ENCODE measurements at places on chromosomes 12 and 14.

DNA sequence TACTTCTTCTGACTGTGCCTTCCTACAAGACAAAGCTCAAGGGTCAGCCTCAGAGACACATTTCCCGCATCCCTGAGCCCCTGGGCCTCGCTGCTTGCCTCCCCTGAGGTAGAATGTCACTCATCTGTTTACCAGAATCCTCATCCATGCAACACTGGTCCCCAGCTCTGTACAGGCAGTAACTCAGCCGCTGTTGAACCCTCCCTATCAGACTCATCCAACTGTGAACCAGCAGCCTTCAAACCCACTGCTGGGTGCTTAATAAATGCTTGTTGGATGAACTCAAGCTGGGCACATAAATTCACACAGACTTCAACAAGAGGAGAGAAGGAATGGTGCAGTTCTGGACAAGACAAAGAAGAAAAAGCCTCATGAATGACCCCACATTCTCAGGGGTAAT, 6.1 kb downstream of the NT5DC3 start:
- DNase-seq: no peak

DNA sequence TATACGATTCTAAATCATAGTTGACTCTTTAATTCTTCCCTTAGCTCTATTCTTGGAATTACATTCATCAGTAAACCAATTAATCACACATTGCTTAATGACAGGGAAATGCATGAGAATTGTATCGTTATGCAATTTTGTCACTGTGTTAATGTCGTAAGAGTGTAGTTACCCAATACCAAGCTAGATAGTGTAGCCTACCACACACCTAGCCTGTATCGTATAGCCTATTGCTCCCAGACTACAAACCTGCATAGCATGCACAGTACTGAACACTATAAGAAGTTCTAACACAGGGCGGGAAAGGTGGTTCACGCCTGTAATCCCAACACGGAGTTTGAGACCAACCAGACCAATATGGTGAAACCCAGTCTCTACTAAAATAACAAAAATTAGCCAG, 24.7 kb downstream of the HNRNPC start:
- DNase-seq: no peak

- DNase-seq: no peak
Observed at GRCh38 chr14:53034688-53035230, 83.9 kb upstream of the FERMT2 start.

DNA sequence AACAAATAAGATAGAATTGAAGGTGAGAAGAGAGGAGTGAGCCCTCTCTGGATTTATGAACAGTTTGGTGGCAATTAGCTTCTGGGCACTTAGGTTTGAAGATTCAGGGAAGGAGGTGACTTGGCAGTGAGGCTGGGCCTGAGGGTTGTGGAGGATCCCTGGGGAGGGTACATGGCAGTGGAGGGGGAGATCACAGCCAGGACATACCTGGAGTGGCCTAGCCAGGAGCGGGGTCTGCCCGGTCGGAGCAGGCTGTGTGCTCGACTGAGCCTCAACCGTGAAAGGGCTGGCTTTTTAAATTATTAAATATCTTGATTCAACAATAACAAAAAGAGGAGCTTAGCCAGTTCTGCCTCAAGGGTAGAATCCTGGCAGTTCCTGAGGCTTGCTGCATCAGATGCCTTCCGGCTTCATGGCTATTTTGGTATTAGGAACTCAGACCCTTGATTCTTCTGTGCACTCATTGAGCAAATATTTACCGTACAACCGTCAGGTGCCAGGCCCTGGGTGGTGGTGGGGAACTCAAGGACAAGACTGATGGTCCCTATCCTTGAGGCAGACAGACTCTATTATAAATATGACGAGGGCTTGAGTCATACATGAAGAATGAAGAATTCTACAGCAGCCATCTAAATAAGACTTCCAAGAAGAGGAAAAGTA, 73.4 kb downstream of the SPTB start:
- DNase-seq: peak; percentile 77

GRCh38 chr12:93766796-93767523, 89.8 kb downstream of the CRADD start:
- DNase-seq: peak; percentile 68

- no peak for DNase-seq
Observed at GRCh38 chr12:29343022-29343799, 37.8 kb downstream of the ERGIC2 start.

DNA sequence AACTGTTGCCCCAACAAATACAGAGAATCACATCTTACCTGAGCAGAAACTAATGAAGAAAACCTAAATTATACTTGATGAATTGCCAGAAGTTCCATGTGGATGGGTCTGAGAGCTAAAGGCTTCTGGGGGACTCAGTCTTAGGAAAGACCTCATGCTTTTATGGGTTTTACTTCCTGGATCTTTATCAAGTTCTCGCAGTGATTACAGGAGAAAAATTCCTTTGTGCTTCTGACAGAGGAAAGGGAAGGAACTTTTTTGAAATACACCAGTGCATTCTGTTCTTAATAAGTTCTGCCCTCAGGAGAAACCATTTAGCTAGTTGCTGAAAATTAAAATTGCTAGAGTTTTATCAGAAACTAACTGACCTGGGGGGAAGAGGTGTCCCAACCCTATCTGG, 203.9 kb upstream of the KITLG start:
- DNase-seq: no peak

DNA sequence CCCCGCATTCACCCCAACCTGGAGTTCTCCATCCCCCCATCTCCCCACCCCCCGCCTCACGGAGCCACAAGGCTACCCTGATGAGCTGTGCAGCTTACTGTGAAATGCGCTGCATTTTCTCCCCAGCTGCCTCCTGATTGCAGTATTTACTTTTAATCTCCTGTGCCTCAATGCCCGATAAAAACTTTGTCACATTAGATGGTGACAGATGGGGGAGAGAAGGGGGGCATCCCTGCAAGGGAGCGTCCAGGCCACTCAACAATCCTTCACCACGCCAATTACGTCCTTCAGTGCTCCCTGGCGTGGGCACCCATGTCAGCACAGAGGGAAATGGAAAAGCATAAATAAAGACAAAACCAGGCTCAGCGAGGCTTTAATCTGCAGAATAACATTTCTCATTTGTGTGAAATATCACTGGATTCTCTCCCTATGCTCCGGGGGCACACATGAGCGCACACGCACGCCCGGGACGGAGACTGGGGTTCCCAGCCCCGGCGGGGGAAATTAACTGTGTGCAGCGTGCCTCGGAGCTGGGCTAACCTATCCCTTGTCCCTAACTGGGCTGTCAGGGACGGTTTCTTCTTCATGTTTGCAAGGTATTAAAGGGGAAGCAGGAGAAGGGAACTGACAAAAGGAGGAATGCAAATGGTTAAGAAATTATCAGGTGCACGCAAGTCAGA, 186.7 kb upstream of the VASH1 start:
- no peak for DNase-seq

DNA sequence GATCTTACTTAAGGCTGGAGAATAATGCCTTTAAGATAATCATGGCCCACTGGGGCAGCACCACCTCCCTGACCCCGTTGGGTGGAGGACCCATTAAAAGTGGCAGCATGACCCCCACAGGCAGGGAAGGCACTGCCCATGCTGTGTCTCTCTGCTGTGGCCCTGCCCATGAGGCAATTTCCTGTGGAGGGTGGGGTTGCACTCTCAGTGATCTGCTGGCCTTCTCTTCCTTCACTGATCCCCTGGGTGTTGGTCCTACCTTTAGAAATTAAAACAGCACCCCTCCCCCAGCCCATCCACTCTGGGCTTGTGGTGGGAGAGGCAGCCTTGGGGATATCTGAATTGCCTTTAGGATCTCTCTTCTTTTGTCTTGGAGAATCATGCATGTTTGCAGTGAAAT, 17.3 kb downstream of the KLRK1 start:
- DNase-seq: no peak

DNA sequence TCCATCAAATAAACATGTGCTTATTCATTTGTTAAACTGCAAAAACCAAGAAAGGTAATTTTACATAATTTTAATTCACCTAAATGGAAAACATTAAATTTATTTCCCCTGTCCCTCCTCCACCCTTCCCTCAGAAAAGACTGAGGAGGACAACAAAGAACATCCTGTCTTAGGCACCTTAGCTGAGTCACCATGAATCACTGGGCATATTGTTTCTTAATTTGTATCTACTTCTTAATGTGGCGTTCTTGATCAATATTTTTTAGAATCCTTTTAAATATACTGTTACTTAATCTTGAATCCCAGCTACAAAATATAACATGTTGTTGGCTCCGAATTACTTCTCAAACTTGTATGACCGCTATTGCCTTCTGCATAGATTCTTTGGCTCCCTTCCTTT, 23.5 kb downstream of the SIX6 start:
- DNase-seq: no peak

- DNase-seq: no peak
Observed at GRCh38 chr14:100856056-100856950, 30.4 kb downstream of the MEG3 start.

DNA sequence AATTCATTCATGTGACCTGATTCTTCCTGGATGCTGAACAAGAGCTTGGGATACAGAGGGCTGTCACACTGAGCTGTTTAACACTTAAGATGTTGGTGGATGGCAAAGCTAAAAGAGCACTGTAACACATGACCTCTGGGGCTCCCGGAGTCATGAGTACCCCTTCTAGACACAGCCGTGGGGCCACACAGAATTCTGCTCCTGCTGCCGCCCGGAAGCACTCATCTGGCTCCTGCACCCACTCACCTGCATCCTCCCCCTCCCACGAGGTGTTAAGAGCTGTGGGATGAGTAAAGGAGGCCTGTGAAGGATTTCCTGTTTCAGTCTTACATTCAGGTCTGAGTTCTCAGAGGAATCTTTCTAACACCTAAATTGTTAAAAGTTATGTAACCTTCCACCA, 78.0 kb upstream of the SSTR1 start:
- DNase-seq: no peak

GRCh38 chr14:33671556-33671955, 279.3 kb downstream of the EGLN3 start:
- no peak for DNase-seq

- DNase-seq: no peak
Observed at GRCh38 chr12:42552822-42553221, 36.7 kb downstream of the PRICKLE1 start.

GRCh38 chr12:72010356-72010755, 71.7 kb downstream of the TPH2 start:
- DNase-seq: peak; percentile 24

DNA sequence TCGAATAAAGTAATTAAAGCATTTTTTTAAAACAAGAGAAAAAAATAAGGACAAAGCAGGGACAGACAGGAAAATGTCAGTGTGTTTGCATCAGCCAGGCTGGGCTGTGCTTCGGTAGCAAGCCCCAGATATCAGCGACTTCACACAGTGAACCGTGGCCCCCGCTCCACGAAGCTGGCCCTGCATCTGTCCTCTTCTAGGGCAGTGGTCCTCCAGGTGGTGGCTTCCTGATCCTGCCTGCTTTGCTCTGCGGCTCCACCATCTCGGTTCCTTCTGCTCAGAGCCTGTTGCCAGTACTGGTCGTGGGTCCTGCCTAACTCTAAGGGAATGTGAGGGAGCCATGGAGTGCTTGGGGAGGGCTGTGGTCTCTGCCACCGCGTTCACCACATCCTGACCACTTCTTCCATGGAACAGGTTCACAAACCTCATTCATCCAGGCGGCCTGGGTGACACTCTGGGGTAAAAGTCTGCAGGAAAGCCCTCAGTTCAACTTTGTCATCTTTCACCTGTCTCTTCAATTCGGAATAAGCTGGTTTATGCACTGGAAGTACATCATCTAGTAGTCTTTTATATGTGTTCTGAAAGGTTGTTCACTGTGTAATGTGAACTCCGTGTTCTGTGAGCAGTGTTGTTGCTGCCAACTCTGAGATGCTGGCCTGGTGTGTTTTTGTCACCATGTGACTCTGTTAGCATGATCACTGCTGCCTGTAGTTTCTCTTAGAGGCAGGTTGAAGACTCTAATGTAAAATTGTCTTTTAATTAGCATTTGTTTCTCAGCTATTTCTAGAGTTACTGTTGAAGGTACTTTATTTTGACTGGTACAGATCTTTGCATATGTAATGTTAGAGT, 47.9 kb downstream of the ANKRD9 start:
- no peak for DNase-seq

GRCh38 chr12:104691721-104692556, 235.2 kb downstream of the CHST11 start:
- no peak for DNase-seq

GRCh38 chr14:99704037-99704436, 19.9 kb downstream of the CYP46A1 start:
- no peak for DNase-seq

DNA sequence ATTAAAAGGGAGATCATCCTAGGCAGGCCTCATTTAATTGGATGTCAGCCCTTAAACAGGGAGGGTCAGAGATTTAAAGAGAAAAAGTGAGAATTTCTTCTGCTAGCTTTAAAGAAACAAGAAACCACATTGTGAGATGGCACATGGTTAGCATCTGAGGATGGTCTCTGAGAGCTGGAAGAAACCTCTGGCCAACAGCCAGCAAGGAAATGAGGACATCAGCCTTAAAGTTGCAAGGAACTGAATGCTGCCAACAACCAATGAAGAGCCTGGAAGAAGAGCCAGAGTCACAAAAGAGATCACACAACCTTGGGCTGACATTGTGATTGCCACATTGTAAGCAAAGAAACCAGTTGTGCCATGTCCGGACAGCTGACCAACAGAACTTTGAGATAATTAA, 17.5 kb upstream of the FAR2 start:
- DNase-seq: no peak

DNA sequence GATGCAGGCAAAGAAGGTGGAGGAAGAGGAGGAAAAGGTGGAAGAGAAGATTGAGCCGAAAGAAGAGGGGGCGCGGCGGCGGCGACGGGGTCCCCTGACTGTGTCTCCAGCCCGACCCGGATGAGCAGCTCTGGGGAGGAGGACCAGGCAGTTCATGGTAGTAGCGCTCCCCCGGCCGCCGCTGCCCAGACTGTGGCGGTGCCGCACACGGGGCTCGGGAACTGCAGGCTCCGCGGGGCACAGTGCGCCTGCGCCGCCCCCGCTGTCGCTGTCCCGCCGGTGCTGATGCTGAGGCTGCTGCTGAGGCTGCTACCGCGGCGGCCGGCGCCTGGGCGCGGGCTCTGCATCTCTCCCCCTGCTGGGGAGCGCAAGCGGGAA, at the start of gene KCNH5:
Gene KCNH5 (minus strand): TSS at position 225 of the 378 bp plus-strand sequence. CDS start 272 bp downstream, outside the sequence.
- peak; percentile 65 for DNase-seq

- DNase-seq: no peak
Observed at GRCh38 chr12:67424784-67425183, 155.6 kb downstream of the CAND1 start.

GRCh38 chr12:103024650-103025049, 67.2 kb downstream of the ASCL1 start:
- no peak for DNase-seq

DNA sequence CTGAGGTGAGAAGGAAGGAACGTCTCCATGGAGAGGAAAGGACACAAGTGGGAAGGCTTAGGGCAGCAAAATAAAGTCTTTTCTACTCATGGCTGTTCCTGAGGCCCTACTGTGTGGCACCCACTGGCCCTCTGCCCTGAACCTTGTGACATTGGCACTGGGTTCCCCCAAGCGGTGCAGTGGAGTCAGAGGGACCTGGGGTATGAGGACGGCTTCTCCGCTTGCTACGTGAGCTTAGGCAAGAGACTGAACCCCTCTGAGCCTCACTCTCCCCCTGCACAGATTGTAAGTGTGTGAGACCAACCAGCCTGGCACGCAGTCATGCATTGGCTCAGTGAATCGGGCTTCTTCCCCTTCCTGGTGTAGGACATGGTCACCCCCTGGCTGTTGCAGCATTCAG, 19.7 kb downstream of the SLC6A12 start:
- no peak for DNase-seq
